ENCODE measurements at places on chromosomes 6 and 20.
A peak's percentile ranks its signal among the peaks of the same experiment; 100 is the strongest.

- DNase-seq = no peak
Measured at GRCh38 chr20:10379761-10380160, 54.3 kb downstream of the MKKS start.

GRCh38 chr6:82554666-82555065, 191.0 kb downstream of the TPBG start:
- no peak for DNase-seq

DNA sequence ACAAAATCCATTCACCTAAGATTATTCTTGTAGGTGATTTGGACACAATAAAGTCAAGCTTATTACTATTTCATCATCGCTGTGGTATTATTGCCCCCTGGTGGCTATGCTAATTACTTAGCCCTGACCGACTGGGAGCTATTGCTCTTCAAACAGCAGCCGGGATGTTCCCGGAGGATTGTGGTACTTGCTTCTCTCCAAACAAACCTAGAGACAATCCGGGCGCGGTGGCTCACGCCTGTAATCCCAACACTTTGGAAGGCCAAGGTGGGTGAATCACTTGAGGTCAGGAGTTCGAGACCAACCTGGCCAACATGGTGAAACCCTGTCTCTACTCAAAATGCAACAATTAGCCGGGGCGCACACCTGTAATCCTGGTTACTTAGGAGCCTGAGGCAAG, 15.4 kb upstream of the STMND1 start:
- DNase-seq = peak; percentile 22

GRCh38 chr6:53029761-53030160, 34.7 kb upstream of the GSTA4 start:
- DNase-seq = no peak

DNA sequence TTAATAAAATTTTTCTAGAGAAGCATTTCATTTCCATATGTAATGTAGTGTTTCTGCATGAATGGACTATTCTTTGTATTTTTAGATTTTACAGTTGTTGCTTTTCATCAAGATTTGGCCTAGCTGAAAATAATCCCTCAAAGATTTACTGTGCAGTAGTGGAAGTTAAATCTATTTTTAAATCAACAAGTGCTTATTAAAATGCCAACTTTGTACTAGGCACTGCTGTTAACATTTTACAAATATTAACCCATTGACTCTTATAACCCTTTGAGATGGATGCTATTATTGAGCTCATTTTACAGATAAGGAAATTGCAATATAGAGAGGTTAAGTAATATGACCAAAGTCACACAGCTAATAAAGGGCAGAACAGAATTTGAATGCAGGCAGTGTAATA, 274.5 kb downstream of the NKAIN2 start:
- no peak for DNase-seq

DNA sequence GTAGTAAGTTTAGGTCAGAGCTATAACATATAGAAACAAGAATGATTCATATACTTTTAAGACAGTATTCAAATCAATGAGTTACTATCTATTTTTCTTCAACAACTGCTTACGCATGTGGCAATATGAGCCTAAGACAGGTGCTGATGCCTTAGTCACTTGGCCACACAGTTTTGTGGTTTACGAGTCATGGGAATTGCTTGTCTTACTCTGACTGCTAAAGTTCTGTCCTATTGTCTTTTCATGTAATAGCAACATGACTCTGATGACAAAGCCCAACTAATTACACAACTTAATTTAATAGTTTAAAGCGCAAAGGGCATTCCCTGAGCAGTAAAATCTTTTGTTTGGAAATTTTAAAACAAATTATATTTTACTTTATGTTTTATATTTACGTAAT, 159.3 kb upstream of the CENPW start:
- peak; percentile 14 for DNase-seq

- DNase-seq = no peak
Measured at GRCh38 chr6:21295506-21296240, 297.9 kb upstream of the SOX4 start.

DNA sequence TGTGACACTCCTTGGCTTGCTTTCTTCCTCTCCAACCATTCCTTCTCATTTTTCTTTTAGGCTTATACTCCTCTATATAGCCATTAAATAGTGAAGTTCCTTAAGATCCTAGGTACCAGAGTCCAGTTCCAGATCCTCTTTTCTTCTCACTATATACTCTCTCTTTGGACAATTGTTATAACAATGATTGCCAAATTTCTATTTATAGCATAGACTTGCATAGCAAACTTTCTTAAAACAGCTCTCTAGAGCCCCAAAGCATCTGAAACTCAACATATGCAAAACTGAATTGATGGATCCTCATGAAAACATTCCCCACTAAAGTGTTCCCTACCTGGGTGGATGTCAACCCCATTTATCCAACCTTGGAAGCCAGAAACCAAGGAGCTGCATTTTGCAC, 13.4 kb downstream of the PHIP start:
- no peak for DNase-seq

DNA sequence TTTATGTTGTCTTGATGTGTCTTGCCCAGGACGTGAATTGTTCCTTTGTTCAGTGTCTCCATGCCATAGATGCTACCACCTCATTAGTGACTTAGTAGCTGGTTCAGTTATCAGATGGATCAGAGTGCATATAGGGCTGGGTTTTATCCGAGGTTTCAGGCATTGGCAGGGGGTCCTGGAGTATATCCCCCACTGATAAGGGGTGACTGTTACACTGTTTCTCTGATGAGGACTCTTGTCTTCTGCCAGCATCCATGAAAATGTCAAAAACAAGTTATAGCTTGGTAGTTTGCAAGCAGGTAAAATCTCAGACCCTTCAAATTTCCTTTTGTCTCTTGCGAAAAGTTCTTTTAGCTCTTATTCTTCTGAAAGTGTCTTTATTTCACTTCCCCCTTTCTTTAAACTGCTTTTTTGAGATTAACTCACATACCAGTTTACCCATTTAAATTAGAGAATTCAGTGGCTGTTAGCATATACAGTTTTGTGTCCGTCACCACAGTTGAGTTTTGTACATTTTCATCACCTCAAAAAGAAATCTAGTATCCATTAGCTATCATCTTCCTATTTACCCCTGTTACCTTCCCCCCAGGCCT, 109.2 kb downstream of the CDYL start:
- no peak for DNase-seq

DNA sequence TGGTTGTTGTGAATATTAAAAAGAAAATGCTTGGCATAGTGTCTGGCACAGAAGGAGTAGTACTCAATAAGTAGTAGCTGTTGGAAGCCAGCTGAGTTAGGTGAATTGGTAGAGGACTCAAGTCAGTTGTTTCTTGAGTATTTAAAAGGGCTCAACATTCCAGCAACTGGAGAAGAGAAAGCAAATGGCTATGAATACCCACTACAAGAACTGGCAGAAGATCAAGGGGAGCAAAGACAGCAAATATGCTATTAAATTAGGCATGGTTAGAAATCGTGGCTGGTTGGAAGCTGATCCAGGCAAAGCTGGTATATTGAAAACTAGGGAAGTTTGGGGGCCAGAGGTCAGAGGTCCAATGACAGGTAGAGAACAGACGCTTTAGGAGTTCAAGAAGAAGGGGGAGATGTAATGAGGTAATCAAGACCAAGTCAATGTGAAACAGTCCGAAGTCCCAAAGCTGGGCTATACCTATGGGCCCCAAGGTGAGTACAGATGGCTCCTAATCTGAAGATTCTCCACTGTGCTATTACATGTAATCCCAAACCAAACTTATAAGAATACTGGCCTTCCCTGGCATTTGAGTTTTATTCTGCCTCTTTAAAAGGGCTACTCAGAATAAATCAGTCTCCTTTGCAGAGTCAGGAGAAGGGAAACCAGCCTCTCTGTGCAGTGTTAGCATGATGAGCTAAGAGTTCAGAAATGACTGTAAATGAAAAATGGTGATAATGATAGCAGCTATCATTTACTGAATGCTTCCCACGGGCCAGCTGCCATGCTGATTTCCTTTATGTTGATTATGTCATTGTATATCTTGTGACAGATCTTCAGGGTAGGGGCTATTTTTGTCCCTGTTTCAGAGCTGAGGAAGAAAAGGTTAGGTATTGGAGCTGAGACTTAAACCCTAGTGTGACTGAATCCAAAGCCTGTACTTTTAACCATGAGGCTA, 122.3 kb downstream of the ANKS1A start:
- no peak for DNase-seq

DNA sequence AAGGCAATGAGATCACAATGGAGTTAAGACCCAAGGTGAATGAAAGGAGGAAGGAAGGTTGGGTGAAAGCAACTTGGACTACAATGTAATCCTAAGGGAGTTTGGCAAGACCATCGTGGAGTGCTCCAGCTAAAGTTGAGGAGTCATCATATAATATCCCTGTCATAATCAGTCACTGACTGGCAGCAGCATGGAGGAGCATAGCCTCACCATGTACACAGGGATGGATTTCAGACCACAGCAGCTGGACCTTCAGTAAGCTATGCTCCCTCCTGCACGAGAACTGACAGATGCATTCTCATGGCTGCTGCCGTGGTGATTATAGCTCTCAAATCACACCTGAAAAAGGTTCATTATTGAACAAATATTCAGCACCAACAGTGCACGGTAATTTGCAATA, 43.0 kb downstream of the GOPC start:
- DNase-seq = no peak

DNA sequence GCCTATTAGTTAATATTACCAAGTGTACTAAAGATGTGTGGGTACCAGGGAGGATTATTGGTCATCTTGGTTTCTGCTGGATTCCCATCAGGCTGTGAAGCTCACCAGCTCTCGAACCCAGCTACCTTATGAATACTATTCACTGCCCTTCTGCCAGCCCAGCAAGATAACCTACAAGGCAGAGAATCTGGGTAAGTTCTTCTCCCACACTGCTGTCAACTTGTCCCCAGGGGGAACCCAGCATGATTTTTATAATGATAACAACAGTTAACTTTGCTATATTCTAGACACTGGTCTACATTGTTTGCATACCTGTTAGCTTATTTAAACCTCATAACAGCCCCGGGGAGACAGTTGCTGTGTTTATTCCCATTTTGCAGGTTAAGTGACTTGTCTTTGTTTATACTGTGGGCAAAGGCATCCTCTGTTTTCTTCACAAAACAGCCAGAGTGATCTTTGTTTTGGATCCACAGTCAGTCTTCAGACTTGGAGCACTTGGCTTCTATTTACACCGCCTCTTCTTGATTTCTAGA, 26.5 kb downstream of the TM9SF4 start:
- DNase-seq = no peak

GRCh38 chr20:31595654-31596411, 9.3 kb upstream of the ID1 start:
- DNase-seq = no peak

DNA sequence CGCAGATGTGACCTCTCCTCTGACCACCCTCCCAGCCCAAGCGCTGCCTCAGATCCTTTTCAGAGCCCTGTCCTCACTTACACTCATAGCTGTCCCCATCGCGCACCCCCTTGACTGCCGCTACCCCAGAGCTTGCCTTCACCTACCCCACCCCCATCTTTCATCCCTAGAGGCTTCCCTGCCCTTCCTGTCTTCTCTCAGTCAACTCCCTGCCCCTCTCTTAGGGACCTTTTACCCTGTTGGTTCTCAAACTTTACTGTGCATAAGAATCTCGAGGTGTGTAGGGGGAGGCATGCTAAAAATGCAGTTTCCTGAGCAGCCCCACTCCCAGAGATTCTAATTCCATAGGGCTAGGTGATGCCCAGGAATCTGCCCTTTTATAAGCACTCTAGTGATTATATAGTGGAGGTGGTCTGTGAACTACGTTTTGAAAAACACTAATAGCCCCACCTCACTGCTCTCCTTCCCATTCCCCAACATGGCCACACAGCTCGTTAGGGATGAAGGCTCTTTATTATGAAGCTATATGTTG, 725 bp downstream of the TM9SF4 start:
- no peak for DNase-seq

DNA sequence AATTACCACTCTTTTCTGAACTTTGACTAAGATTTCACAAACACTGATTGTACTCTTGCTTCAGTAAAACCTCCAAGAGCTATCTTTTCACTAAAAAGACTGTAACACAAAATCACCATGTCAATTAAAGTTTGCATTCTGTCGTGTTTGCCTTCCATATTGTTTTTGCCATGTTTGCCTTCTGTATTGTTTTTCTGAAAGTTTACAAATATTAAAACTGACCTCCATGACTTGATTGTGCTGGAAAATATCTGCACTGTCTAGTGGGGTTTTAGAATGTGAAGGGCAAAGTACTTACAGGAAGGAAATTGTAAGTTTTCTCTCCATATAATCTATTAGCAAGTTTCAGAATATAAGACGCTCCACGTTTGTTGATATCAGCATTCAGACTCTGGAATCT, 3.4 kb downstream of the SERPINB1 start:
- no peak for DNase-seq

GRCh38 chr6:154757352-154758050, 24.3 kb downstream of the SCAF8 start:
- no peak for DNase-seq

GRCh38 chr6:119322715-119323350, 26.7 kb downstream of the MAN1A1 start:
- DNase-seq = no peak

GRCh38 chr6:111482188-111482958, 645 bp downstream of the REV3L start:
- DNase-seq = peak; percentile 52
